ENCODE measurements at places on chromosomes 3 and 15.
A peak's percentile ranks its signal among the peaks of the same experiment; 100 is the strongest.

DNA sequence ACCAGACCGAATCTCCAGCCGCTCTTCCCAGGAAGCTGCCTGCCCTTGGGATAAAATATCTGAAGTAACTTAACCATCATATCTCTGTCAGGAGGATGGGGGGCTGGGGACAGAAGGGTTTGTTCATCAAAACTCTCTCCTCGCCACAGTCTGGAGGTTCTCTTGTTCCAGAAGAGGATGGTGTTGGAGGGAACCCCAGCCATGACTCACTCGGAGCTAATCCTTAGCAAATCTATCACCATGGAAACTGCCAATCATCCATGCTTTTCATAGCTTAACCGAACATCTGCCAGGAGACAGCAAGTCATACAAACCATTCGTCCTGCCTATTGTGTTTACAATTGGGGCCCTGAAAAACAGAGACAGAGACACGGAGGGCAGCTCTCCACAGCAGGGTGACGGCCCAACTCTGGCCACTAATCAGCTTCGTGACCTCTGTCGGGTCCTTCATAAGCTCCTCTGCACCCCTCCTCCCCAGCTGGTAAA lies 73.8 kb upstream of the HEG1 start:
- peak; percentile 100 for DNase-seq

DNA sequence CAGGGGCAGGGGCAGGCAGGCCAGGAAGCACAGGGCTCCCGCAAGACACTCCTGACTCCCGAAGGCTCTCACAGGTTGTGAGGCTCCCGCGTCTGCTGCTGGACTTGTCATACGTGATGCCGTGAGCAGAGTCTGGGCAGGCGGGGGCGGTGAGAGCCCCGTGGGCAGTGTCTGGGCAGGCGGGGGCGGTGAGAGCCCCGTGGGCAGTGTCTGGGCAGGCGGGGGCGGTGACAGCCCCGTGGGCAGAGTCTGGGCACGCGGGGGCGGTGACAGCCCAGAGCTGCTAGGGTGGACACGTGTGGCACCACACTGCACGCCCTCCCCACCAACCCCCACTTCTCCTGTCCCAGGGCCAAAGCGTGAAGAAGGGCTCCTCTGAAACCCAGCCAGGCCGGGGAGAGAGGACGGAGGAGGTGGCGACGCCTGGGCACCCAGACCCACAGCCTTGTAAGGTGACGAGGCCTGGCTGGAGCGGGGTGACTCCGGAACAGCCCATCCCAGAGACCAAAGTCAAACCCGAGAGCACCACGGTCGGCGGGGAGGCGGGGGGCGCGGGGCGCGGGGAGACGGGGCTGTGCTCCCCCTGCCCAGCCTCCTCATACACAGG lies 35.0 kb downstream of the TNK2 start:
- DNase-seq, result no peak

- DNase-seq, result no peak
Measured at GRCh38 chr3:4907643-4908432, 71.4 kb upstream of the BHLHE40 start.

GRCh38 chr3:168877899-168878298 lies 782.2 kb upstream of the GOLIM4 start:
- no peak for DNase-seq

DNA sequence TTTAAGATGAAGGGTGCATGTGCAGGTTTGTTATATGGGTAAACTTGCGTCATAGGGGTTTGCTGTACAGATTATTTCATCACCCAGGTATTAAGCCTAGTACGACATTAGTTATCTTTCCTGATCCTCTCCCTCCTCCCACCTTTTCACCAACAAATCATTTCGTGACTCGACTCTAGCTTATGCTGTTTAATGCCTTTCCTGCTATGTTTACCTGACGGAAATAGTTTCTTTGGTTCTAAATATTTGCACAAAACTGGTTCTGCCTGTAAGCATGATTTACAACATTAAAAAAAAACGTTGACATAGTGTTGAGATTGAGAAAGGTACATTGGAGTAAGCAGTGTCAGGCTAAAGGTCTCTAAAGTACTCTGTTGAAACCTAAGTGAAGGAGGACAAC lies 2.4 kb downstream of the GNL3 start:
- no peak for DNase-seq

GRCh38 chr3:11529281-11529680 lies 114.4 kb downstream of the VGLL4 start:
- peak; percentile 31 for DNase-seq

DNA sequence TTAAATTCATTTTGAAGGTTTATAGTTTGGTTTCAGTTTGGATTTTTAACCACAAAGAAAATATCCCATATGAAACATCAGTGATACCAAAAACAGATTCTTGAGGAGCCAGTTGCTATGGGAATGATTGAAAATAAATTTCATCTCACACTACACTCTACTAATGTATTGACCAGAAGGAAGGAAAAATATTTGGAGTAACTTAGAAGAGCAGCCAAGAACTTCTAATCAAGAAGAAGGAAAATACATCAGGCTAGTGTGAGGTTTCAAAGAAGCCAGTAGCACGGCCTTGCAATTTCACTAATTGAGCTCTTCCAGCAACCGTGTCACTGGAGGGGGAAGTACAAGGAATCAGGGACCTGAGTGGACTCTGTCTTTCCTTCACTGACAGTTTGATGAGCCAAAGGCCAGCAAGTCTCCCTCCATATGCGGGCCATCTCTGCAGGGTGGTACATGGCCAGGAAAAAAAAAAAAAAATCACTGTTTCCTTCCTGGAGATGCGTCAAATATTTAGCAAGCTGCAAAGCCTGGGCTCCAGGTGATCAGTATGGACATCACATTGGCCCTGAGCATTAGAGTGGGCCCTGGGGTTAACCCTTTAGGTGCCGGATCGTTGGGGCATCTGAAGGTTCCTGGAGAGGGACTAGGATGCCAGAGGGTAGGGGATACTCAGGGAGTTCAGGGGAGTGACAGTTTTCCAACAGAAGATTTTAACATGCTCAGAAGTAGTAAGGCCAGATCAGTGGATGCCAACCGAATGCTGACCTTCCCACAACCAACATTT lies 37.1 kb downstream of the SLC12A8 start:
- DNase-seq, result no peak

- peak; percentile 42 for DNase-seq
Measured at GRCh38 chr3:17478673-17479072, 263.8 kb downstream of the TBC1D5 start.

GRCh38 chr3:57682284-57682683 lies 10.6 kb downstream of the DENND6A start:
- DNase-seq, result peak; percentile 41

DNA sequence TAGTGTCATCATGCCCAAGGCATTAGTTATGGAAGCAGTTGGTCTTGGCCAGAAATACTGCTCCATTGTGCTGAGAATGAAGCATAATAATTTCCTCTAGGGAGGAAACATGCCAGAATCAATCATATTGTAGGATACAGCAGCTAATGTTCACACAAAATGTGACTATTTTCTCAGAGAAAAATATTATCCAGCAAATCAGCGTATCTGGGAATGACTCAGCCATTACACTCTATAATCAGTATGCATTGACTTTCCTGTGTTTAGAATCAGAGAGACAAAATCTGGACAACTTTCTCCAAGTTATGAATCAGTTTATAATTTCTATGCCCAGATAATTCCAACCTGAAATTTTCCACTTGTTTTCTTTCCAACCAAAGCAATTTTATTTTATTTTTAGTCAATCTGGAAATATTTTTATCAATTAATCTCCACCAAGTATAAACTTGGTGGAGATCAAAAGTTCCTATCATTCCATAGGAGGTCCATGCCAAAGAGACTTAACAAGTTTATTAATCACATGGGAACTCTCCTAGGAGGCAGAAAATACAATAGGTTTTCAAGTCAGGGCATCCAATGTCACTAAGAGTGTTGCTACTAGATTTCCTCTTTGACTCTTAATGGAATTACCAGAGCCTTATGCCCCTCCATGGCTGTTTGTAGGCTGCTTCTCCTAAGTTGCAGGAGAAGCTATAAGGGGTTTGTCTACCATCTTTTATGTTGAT lies 36.4 kb downstream of the SUCNR1 start:
- peak; percentile 66 for DNase-seq

GRCh38 chr3:172692751-172693338 lies 18.0 kb downstream of the NCEH1 start:
- no peak for DNase-seq

DNA sequence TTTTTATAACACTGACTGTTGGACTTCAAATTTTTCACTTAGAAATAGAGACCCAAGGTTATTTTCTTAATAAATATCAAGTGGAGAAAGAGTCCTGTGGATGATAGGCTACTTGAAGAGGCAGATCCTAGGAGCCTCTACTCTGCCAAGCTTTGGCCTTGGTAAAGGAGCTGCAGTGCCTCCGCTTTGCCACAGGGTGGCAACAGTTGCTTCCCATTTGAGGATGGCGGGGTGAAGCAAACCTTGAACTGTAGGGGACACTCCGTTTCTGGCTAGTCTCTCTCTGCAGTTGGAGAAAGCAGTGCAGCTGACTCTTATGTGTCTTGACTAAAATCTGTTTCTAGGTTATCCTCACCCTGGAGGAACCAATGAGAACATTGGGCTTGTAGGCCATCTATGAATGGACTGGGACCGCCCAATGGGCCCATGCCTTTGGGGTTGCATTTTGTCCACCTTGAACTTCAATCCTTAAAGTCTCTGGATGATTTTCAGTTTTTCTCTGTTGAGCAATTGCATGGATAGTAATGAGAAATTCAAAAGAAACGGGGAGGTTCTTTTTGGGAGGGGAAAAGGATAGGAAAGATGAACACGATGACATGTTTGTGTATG lies 9.8 kb downstream of the SCG5 start:
- DNase-seq, result peak; percentile 78
